Stimulated activated CD8-positive, alpha-beta memory T cell treated with anti-CD3 and anti-CD28 coated beads, Interleukin-4, amount 100 ng/mL, for 4 hours (primary cell): ENCODE measurements at places on chromosomes 5 and 9.

DNA sequence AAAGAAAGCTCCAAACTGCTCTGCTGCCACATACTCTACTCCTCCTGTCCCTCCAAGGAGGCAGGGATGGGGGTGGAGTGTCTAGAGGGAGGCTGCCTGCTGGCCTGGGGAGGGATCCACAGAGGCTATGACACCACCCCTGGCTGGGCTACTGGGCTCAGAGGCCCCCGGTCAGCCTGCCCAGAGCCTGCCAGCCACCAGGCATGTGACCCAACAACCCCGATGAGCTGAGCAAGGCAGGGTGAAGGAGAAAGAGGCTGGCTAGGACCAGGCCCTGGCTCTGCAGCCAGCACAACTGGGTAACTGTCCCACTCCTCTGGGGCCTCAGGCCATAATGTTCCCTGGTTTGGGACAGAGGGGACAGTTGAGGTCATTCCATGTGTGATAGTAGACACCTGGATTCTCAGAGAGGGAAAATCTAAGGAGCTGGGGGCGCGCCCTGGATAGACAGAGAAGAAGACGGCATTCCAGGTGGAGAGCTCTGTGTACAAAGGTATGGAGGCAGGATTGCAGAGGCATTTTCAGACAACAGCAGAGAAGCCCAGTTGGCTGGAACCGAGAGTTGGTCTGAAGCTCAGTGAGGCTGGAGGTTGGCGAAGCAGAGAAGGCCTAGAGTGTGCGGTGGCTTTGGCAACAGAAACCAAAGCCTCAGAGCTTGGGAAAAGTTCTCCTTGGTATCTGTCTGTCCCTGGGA lies 33.8 kb upstream of the IL17B start:
- no peak for DNase-seq

- no peak for DNase-seq
Measured at GRCh38 chr9:111740739-111741138, 54.0 kb downstream of the SHOC1 start.

- no peak for DNase-seq
Measured at GRCh38 chr9:134146774-134147493, 11.1 kb downstream of the WDR5 start.

DNA sequence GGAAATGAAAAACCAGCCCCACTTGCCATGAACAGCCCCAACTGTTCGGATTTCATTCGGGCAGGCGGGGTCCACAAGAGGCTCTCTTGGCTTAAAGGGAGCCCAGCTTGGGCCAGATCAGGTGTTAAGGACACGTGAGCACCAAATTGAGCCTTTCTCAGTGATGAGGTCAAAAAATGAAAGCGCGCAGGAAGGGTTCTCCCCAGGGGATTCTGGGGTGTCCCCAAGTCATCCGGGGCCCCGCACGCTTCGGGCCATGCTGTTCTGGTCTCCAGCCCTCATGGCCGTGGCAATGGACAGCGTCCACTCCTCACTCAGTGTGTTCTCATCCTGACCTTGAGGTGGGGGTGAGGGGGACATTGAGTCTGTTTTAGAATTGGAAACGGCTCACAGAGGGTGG lies 10.9 kb downstream of the AK1 start:
- DNase-seq, result no peak

- no peak for DNase-seq
Measured at GRCh38 chr5:179227229-179227579, 118.1 kb downstream of the ADAMTS2 start.

GRCh38 chr5:157710882-157711281 lies 20.3 kb upstream of the THG1L start:
- DNase-seq, result no peak

DNA sequence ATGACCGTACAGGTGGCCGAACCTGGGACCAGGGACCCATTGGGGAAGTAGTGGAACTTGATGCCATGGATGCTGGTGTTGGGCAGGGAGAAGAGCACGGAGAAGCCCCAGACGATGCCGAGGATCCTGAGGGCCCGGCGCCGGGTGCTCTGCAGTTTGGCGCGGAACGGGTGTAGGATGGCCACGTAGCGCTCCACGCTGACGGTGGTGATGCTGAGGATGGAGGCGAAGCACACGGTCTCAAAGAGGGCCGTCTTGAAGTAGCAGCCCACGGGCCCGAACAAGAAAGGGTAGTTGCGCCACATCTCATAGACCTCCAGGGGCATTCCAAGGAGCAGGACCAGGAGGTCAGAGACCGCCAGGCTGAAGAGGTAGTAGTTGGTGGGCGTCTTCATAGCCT lies 585 bp downstream of the NMUR2 start:
- no peak for DNase-seq

- no peak for DNase-seq
Measured at GRCh38 chr5:1494780-1495524, 28.8 kb downstream of the LPCAT1 start.

DNA sequence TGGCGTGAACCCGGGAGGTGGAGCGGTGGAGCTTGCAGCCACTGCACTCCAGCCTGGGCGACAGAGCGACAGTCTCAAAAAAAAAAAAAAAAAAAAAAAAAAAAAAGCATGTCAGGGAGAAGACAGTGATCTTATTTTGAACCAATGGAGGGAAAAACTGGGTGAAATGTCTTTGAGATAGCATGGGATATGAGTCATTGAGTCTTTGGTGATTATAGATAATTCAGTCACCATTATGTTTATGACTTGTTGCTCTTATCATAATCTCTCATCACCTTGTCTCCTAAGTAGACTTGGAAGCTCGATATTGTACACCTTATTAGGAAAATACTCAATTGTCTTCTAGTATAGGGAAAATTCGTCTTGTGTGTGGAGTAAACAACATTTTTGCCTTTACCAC lies 55.1 kb upstream of the KDM4C start:
- no peak for DNase-seq

DNA sequence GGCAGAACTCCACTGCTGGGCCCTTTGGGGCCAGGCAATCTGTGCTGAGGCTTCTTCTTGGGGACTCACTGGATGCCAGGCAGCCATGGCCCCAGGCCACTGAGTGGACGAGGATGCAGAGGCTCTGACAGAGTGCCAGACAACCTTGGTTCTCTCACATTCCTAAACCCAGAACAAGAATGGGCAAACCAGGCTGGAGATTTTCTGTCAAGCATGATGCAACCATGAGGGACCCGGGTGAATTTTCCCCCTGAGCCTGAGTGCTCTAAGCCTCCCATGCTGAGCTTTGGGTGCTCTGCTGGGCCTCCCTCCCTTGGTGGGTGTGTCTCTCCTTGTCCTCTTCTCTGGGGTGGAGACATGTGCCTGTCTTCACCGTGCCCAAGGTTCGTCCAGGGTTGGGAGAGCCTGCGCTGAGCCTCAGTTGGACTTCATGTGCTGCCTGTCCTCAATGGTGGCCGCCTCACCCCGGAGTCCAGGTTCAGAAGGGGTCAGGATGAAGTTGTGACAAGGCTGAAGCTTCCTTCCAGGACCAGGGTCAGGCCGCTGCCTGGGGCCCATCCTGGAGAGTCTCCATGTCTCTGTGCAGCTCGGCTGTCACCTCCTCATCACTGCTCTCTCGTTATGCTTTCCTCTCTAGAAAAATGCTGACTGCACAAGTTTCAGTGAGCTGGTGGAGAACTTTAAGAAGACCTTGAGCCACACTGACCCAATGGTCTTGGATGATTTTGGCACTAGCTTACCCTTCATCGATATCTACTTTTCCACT lies 24.1 kb downstream of the PITX1 start:
- DNase-seq, result no peak

GRCh38 chr9:107260437-107261081 lies 22.5 kb upstream of the RAD23B start:
- DNase-seq, result no peak

DNA sequence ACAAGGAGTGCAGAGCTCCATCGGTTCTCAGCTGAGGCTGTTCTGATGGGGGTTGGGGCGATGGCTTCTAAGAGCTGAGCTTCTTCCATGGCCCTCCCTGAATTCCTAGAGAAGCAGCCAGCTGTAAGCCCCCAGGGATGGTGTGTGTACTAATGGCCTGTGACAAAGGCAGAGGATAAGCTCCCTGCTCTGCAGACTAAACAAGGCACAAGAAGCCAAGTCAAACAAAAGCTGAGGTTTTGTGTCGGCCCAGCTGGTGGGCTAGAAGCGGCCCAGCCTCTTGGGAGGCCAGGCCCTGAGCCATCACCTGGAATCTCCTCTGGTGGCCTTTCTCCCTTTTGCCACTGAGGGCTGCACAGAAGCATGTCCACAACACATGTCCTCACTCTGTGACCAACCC lies 75.0 kb upstream of the XPA start:
- no peak for DNase-seq

DNA sequence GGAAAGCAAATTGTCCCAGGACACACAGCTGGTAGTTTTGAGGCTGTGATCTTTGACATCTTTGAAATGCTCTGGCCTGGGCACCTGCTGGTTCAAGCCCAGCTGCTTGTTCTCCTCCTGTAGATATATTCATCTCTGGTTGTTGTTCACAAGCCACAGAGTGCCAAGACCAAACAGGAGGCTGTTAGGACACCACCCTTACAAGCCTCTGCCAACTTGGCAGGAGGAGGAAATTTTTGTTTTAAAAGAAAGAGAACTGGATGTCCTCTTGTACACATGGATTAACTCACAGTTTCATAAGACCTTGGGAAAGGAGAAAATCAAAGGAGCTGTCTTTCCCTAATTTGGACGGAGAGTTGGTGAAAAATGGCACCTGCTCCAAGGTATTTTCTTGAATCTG lies 8.5 kb upstream of the ZFP62 start:
- DNase-seq, result no peak

DNA sequence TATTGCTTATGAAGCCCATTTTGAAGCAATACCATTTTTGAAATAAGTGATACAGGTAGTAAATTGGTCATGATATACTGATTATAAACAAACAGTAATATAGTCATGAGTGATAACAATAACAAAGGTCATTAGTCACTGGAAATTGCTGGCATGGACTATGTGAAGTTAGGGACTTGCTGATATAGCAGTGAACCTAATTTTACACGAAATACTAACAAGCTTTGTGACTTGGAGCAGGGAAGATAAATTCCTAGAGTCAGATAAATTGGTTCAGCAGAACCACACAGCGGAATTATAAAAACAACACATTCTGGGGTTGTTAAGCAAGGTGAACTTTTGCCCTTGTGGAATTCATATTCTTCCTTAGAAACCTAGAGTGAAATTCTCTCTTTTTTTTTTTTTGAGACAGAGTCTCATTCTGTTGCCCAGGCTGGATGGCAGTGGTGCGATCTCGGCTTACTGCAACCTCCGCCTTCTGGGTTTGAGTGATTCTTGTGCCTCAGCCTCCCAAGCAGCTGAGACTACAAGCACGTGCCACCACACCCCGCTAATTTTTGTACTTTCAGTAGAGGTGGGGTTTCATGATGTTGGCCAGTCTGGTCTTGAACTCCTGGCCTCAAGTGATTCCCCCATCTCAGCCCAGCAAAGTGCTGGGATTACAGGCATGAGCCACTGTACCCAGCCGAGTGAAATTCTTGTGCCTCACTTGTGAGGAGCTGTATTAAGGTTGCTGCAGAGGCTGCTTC lies 6.0 kb downstream of the UGCG start:
- DNase-seq, result no peak

DNA sequence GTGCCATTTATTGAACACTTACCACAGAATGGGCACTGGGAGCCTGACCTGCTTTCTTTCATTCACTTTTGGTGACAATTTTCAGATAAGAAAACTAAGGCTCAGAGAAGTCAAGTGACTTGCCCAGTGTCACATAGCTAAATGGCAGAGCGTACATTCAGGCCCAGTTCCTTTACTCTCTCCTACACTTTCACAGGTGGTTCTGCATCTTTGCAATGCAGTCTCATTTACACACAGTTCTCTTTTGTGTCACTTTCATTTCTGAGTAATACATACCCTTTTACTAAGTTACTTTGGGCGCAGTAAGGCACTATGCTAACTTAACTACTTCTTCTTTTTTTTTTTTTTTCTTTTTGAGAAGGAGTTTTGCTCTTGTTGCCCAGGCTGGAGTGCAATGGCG lies 8.3 kb downstream of the NFIL3 start:
- no peak for DNase-seq

DNA sequence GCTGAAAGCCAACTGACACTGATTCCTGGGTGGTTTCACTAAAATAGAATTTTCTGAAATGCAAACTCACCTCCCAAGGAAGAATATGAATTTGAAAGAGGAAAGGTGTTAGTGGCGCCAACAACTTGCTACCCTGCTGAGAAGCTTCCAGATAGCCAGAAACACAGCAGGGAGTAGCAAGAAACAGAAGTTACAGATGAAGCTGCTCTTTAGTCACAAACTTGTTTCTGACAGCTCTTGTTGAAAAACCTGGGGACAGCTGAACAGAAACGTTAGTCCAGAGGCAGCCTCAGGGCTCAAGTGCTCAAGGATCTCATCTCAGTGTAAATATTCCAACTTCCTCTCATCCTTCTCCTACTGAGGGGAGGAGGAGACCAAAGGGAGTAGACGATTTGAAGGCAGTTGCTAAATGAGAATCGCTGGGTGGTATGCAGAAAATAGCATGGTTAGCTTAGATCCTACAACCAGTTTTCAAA lies 184.1 kb downstream of the PDE4D start:
- no peak for DNase-seq

GRCh38 chr9:34985311-34985899 lies 4.1 kb upstream of the DNAJB5 start:
- DNase-seq, result no peak

GRCh38 chr5:109998726-109999125 lies 309.0 kb downstream of the MAN2A1 start:
- no peak for DNase-seq

DNA sequence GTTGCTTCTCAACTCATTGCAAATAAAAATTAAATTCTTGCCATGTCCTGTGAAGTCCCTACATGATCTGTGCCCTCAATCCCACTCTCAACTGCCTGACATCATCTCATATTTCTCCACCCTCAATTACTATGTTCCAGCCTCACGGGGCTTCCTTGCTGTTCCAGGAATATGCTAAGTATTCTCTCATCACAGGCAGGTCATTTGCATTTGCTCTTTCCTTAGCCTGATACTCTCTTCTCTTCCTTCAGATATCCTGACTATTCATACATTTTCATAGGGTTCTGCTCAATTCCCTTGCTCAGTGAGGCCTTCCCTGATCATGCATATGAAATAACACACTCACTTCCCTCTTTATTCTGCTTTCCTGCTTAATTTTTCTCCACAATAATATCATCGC lies 135.1 kb upstream of the DAB2 start:
- no peak for DNase-seq

- DNase-seq, result no peak
Measured at GRCh38 chr5:41636605-41637004, 126.2 kb upstream of the PLCXD3 start.

DNA sequence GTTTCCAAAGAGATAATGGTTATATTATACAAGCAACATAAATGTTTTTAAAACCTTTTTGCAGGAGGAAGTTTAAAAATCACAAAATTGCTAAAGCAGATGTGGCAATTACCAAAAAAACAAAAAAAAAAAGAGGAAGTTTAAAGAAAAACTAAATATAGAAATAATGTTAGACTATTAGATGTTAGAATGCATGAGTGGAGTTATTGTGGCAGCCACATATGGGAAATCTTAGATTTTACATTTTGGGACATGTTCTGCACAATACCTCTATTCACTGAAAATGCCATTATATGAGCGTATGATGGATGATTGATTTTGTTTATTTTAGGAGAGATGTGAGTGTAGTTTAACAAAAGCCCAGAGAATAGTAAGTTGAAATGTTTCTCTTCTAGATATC lies 31.2 kb upstream of the DTWD2 start:
- DNase-seq, result no peak

GRCh38 chr9:106634641-106635040 lies 228.3 kb upstream of the ZNF462 start:
- no peak for DNase-seq

GRCh38 chr5:133048993-133049725 lies 2.7 kb upstream of the HSPA4 start:
- no peak for DNase-seq

- no peak for DNase-seq
Measured at GRCh38 chr9:68755752-68756151, 50.7 kb downstream of the PIP5K1B start.

GRCh38 chr5:113044776-113045465 lies 68.3 kb downstream of the DCP2 start:
- DNase-seq, result no peak
